Kidney (tissue), 22 donors: ENCODE measurements at places on chromosomes 5 and 9. TPM values are rescaled to one million over a fixed set of nuclear protein-coding genes. Genes with fewer than 3 reads are reported as not detected.

GRCh38 chr9:36091026-36091953 lies 45.2 kb upstream of the GLIPR2 start:
- DNase-seq: peak; percentile 91

DNA sequence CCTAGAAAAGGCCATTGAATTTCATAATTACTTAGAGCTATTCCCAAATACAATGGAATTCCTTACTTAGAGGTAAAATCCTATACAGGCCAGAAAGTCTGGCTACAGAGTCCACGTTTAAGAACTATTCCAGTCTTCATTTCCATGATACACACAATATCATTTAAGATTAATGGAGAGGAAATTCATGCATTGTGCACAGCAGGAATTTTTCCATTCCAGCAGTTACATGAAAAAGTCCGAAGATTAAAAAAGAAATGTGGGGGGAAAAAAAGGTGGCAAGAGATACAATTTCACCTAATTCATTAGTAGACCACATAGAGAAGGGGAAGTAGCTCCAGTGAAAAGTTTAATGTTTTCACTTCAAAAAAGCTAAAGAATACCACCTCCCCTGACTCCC lies 63.1 kb downstream of the CHD1 start:
- no peak for DNase-seq

DNA sequence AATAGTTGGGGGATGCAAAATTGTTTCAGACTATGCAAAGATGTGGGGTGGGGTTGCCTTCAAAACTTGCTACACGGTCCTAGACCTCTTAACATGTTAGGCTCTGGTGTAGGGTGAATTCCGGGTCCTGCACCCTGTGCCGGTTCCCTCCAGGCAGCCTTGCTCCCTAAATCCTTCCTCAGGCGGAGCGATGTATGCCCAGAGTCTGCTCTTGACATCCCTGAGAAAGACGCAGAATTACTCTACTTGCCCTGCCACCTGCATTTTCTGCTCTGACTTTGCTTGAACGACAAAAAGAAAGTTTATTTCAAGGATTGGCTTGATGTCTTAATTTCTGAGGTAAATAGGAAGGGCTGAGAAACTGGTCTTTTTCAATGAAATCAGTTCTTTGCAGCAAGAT lies 691 bp downstream of the THBS4 start:
- no peak for DNase-seq

DNA sequence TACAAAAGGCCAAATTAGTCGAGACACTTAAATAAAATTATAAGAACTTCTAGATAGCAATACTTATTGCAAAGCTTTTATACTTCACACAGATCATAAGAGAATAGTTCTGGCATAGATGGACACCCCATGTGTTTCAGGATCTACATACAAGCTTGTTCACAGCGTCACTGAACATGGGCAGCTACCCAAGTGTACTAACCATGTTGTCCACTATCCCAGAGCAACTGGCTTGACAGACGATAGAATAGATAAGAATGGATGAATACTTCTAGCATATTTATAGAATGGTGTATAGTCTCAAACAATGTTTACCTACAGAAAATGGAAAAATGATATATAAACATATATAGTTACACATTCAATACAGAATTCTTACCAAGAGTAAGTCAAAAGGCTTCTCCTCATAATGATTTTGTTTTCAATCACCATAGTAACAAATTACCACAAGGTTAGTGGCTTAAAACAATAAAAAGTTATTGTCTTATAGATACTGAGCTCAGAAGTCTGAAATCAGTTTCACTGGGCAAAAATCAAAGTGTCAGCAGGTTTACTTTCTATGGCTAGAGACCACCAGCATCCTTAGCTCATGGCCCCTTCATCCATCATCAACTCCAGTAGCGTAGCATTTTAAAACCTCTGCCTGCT lies 446.7 kb downstream of the DMRTA1 start:
- no peak for DNase-seq

DNA sequence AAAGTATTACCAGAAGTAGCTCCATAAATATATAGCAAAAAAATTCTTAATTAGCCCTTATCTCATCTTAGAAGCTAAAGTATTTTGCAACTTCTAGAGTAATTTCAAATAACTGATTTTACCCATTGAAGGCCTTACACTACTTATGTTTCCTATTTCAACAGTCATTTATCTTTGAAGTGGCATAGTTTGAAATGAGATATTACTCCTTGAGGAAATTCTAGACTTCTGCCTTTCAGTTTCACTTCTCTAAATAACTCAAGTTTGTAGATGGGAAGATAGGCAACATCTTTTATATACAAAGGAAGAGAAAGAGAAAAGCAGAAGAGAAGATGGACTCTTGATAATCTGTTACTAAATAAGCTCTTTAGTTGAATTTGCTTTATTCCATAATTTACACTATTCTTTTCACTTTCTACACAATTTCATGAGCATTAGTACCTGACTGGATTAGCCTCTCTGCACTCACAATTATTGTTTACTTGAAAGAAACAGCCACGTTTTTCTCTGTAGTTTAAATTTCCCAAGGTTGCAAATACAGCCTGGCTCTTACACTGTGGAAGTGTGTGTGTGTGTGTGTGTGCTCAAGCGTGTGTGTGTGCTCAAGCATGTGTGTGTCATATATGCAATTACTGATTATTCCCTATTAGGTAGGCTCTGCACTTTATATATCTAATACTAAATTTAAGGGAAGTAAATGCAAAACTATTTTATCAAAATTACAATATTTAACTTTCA lies 60.6 kb upstream of the EMB start:
- DNase-seq: peak; percentile 56

Gene IFNA2
- not detected for total RNA-seq

DNA sequence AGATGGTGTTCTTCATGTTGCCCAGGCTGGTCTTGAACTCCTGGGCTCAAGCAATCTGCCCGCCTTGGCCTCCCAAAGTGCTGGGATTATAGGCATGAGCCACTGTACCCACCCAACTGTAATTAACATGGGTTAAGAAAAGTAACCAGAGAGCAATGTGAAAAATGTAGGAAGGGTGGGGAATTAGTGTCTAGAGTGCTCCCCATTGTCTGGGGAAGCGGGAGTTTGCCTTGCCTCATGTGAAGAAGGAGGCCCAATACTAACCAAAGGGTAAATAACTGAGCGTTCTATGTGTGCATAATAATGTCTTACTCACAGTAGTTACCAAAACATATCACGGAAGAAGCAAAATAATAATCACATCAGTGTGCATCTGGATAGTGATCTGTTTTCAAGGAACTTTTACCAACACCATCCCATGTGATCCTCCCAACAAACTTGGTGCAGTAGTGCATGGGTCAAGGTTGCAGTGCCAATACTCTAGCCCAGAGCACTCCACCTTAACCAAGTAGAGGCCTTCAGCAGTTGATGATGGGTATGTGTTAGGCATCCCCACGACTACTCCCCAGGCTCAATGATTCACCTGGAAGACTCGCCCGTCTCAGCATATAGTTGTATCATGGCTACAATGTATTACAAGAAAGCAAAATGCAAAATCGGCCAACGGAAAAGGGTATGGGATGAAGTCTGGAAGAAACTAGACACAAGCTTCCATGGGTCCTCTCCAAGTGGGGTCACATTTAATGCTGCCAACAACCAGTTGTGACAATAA lies 26.2 kb downstream of the GNAQ start:
- no peak for DNase-seq

DNA sequence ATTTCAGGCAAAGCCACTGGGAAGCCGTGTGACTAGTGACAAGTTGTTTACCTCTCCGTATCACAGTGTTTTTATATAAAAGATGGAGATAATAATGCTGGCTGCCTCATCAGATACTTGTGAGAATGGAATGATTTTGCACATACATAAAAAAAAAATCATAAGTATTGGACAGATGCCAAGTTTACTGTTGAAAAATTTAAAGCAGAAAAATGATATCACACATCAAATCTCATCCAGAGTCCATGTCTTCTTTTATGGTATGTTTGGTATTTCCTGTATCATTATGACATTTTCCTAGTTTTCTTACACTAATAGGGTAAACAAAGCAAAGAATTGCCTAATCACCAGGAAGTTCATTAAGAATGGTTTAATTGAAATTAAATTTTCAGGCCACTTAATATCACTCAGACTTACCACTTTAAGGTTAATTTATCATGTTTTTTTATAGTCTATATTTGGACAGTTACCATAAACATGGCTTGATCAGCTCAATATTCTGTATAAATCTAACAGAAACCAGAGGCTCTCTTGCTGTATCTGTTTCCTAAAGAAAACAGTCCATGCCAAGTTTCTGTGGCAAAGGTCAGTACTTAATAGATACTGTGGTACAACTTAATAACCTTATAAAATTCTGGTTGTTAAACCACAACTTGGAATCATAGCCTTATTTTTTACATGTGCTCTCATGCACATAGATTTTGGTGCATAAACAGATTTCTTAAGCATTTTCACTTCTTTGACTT lies 656.5 kb upstream of the RIOK2 start:
- no peak for DNase-seq

DNA sequence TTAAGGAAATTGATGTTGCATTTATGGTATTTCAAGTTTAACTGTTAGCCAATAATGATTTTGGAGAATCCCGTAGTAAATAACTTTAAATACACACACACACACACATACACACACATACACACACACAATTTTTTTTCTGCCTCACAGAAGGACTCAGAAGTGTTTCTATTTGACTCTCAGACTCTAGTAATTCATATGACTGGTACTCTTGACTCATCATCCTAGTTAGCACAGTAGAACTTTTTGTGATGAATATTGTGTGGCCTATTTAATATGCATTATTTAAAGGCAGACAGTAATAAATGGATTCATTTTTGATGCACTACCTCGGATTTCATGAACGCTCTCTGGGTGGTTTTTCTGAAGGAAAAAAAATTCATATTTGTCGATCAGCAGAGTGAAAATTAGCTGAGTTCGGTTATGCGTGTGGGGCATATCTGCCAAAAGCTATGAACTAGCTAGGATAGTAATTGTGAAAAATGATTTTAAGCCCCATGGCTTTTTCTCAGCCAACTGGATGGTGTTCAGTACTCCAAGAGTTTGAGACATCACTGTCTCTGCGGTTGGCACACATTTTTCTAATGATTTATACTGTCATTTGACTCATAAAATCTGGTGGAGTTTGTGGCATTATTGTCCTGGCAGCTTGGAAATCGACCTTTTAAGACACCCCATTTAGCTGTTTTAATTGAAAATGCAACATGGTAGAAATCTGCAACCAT lies 102.2 kb downstream of the PCSK5 start:
- DNase-seq: no peak

GRCh38 chr9:133763272-133764183 lies 25.4 kb upstream of the SARDH start:
- DNase-seq: peak; percentile 8

GRCh38 chr5:175772747-175773533 lies 98.4 kb upstream of the CPLX2 start:
- no peak for DNase-seq

DNA sequence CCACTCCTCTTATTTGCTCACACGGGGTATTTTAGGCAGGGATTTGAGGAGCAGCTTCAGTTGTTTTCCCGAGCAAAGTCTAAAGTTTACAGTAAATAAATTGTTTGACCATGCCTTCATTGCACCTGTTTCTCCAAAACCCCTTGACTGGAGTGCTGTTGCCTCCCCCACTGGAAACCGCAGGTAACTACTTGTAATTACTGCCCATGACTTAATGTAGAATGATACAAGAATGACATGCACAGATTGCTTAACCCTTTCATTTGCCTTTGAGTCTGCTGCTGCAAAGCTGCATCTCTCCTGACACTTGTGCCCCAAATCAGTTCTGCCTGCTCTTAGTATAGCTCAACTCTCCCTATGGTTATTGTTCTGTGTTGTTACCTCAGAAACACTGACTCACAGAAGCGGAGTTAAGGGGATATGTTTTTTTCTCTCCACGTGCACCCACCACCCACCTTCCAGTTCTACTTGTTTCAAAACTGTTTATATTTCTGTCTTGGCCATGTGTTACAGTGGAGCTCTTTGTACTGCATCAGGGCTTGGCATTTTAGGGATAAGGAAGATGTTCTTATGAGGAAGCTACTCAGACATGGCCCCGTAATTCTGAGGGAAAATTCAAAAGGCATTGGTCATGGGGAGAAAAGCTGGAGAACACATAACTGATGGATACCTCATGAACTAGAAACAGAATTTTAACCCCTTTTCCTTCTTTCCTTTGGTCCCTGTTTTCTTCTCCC lies 2.3 kb downstream of the ADRB2 start:
- DNase-seq: no peak
